ENCODE measurements at places on chromosomes 2 and 18.
A peak's percentile ranks its signal among the peaks of the same experiment; 100 is the strongest.

DNA sequence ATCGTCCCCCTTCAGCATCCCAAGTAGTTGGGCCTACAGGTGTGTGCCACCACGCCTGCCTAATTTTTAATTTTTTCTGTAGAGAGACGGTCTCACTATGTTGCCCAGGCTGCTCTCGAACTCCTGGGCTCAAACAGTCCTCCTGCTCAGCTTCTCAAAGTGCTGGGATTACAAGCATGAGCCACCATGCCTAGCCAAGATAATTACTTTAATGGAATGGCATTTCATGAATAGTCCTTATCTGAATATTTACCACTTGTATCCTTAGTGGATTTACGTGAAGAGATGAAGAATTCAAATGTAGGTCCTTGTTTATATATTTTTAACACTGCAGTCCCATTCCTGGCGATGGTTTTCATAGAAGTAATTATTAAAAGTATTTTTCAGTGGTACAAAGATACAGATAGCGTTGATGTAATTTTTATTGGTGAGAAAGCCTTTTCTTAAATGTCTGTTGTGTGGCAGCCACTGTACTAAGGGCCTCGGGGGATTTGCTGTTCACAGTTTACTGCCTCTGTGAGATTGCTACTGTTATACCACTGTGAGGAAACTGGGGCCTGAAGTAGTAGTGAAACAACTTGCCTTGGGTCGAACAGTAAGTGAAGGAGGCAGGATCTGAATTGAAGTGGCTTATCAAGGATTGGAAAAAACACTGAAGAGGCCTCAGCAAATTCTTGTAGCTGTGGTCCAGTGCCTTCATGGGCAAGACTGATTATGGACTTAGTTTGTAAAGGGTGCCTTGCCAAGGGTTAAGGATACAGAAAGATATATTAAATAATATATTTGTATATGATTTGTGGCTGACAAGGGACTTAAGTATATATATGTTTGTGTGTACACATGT lies 151.2 kb downstream of the PRPF40A start:
- no peak for DNase-seq

GRCh38 chr2:237706257-237706656 lies 78.9 kb downstream of the LRRFIP1 start:
- DNase-seq: no peak

DNA sequence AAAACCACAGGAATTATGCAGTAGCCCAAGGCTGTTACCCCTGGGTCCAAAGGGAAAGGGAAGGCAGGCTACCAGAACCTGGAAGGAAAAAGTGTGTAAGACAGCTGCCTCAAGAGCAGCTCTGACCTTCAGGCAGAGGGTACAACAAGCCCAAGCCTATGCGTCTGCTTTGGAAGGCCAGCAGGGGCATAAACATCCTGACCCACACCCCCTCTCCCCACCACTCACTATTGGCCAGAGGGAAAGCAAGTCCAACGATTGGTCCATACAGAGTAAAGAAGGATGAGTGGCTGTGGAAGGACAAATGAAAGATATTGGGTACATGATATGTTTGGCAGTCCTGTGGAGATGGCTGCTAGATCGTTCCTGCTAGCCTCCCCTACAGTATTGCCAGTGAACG lies 227.6 kb upstream of the HNRNPA3 start:
- DNase-seq: no peak

GRCh38 chr2:40606862-40607261 lies 155.0 kb upstream of the SLC8A1 start:
- DNase-seq: no peak

DNA sequence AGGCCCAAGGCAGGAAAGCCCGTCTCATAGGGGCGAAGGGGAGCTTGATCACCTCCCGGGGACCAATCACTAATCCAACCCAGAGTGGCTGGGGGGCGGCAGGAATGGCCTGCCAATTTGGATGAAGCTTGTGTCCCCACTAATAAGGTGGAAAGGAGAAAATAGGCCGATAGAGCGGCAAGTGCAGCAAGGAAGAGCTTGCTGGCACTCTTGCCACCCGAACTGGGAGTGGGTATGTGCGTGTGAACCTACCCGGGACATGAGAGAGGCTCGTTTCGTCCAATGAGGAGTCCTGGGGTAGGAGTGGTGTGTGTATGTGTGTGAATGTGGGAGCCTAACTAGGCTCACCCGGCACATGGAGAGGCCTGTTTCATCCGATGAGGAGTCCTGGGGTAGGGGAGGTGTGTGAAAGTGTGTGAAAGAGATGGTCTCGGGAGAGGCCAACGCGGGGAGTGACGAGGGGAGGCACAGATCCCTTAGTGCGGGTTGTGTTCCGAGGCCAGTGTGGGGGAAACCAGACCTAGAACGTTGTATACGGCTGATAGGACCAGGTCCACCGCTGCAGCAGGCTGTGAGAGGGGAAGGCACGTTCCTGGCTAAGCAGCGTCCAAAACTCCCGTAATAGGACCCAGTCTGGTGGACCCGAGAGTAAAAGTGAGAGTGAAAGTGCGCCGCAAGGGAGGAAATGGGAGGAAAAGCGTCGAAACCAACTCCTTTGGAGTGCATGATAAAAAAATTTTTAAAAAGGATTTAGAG lies 47.1 kb upstream of the SELENOI start:
- DNase-seq: no peak

DNA sequence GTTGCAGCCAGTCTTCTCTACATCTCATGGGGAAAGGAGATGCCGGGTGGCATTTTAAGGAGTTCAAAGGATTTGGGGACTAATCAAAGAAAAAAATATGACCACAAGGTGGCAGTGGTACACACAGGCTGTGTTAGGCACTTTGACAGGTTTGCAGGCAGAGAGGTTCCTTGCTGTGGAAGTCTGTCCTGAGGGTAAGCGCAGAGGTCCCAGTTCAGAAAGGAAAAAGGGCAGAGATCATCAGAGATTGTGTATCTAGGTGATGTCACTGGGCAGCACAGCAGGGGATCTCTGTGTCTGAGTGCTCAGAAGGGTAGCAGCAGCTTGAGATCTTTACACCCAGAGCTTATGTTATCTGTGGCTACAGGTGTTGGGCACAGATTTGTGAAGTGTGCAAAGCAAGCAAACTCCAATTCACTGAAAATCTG lies 231.4 kb downstream of the LRRTM1 start:
- peak; percentile 11 for DNase-seq

DNA sequence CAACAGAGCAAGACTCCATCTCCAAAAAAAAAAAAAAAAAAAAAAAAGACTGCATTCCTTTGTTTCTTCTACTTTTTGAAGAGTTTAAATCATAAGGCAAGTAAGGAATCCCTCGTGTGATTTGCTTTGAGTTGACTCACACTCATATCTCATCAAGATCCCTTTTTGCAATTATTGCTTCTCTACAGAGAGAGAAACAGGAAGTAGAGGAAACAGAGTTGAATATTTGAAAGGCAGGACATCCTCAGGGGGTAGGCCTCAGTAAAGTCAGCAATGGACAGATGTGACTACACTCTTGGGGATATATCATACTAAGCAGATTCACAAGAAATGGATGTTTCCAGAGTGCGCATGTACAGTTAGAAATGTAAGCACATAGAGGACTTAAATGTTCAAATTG lies 11.2 kb upstream of the EFR3B start:
- DNase-seq: no peak

GRCh38 chr2:178008636-178009289 lies 63.8 kb downstream of the PDE11A start:
- peak; percentile 98 for DNase-seq

DNA sequence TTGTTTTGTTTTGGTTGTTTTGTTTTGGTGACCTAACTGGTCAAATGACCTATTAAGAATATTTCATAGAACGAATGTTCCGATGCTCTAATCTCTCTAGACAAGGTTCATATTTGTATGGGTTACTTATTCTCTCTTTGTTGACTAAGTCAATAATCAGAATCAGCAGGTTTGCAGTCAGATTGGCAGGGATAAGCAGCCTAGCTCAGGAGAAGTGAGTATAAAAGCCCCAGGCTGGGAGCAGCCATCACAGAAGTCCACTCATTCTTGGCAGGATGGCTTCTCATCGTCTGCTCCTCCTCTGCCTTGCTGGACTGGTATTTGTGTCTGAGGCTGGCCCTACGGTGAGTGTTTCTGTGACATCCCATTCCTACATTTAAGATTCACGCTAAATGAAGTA lies at the start of gene TTR:
TSS of gene TTR (plus strand) at position 250 of the 400 bp plus-strand sequence. CDS start at position 276, 26 bp downstream.
- DNase-seq: no peak

GRCh38 chr2:219060821-219061791 lies at the start of gene IHH:
IHH (minus strand) TSS chr2:219060921; CDS start chr2:219060467, 454 bp downstream.
- no peak for DNase-seq

- DNase-seq: no peak
These were observed 11.8 kb upstream of the DLX1 start for GRCh38 chr2:172073518-172073917.

DNA sequence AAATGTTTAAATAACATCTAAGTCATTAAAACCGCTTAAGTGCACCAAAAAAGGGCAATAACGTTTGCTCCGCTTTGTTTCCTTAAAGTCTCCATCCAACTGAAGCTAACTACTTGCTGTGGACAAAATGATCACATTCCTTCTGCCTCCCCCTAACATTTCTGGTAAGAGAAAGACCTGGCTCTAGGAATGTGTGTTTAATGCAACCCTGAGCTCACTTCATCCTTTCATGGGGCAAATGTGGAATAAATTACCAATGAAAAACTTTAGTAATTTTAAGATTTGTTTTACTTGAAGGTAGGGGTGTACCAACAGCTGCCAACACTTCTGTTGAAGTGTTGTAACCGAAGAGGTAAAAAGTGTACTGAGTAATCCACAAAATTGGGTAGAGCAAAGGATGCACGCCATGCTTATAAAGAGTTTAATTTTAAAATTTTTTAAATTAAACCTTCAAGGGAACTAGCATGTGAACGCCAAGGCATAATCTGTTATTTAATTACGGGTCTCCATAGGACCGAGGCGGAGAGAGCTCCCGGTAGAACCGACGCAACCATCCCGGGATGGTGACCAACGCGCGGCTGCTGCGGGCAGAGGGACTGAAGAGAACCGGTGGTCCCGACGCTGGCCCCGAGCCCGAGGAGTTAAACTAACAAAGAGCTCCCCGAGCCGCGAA lies 1.1 kb downstream of the HNRNPLL start:
- no peak for DNase-seq

- DNase-seq: no peak
These were observed 4.7 kb downstream of the WDR54 start for GRCh38 chr2:74426181-74426758.

- DNase-seq: no peak
These were observed 425.3 kb downstream of the NR4A2 start for GRCh38 chr2:155907211-155907610.

DNA sequence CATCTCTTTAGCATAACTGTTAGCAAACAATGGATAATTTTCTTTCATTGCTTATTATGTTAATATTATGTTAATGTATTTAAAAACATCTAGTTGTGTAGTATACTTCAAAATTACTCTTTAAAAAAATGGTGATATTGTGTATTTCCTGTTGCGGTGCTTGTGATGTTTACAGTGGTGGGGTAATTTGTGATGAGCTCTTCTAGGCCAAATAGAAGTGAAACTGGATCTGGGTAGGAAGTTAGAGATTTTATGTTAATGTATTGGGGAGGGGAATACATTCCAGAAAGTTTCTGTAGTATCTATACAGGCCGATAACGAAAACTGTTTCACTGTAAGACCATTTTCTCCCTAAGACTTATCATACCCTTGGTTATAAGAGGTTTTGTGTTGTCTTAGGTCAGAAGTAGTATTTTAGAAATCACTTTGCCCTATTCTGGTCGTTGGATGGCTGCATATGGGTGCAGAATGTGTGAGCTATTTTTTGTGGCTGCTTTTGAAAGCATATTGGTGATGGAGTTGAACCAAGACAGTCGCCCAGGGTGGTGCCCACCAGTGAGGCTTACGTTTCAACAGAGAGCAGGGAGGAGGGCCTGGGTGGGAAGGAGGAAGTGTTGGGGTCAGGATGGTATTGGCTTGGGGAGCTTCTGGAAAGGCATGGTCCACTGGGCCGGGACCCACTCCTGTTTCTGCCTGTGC lies 5.8 kb downstream of the TSHZ1 start:
- DNase-seq: no peak

- DNase-seq: no peak
These were observed 22.3 kb downstream of the LRATD1 start for GRCh38 chr2:14654835-14655282.

- no peak for DNase-seq
These were observed 293.7 kb upstream of the RND3 start for GRCh38 chr2:150781142-150781541.
